ENCODE measurements at places on chromosomes 12 and 14.

- DNase-seq: no peak
Measured at GRCh38 chr12:42299392-42300308, 26.2 kb downstream of the ZCRB1 start.

GRCh38 chr12:24586293-24586692, 362.6 kb downstream of the BCAT1 start:
- DNase-seq: no peak

DNA sequence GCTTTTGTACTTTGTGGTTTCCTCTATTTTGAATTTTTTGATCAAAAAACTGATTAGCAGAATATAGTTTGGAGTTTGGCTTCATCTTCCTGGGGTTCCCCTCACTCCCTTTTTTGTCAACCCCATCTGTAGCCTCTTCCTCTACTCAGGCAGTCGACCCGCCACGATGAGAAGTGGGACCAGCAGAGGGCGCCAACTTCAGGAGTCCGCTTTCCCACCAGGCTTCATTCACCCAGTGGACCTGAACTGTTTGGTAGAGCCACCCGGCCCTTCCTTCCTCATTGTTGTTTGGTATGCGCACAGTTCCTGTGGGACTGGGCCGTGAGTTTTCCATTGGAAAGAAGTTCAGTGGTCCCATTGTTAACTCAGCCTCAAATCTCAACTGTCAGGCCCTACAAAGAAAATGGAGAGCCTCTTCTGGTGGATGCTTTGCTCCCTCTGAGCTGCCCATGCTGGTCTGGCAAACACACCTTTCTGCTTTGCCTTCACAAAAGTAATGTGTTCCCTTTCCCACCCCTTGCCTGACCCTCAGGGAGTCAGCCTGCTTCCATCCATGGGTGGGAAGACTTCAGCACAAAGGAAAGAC, 21.7 kb downstream of the TMBIM6 start:
- DNase-seq: peak; percentile 24

- DNase-seq: no peak
Measured at GRCh38 chr12:102479099-102479885, 1.1 kb downstream of the IGF1 start.

Data from NCI-H1930 (cell line).